ENCODE measurements at places on chromosomes 16 and 17.

GRCh38 chr16:53829186-53829747 lies 125.3 kb downstream of the FTO start:
- no peak for DNase-seq

DNA sequence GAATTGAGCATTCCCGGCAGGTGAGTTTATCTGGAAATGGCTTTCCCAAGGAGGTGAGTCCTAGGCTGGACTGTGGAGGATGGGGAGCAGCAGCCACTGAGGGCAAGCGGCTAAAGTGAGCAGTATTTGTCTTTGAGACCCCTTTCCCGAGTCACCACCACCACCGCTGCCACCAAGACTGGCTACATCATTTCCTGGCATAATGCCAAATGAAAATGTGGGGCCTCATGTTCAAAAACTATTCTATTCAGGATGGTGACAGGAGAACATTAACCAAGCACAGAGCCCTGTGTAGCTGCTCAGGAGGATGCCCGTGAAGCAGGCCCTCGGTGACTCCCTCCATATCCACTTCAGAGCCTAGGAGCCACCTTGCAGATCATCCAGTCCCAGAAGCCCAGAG lies 46.0 kb downstream of the NOG start:
- no peak for DNase-seq

DNA sequence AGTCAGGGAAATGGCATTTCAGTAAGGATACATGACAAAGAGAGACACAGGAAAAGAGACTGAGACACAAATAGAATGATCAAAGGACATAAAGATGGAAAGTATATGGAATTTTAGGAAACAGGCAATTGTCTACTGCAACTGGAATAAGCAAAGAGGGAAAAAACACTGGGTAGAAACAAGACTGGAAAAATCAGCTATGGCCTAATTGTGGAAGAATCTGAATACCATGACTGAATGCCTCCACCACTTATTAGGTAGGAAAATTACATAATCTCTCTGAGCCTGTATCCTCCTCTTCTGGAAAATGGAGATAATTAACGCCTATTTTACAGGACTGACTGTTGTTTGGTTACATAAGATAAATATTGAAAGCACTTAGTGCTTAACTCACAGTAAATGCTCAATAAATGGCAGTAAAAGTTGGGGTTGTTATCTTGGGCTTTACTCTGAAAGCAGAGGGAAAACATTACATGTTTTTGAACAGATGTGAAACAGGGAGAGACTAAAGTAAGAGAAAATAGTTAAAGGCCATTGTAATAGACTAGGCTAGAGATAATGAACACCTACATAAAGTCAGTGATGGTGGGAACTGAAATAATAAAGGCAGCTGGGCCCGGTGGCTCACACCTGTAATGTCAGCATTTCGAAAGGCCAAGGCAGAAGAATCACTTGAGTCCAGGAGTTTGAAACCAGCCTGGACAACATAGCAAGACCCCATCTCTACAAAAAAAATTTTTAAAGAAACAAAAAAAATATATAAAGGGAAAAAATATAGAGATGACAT lies 63.5 kb upstream of the C17orf78 start:
- DNase-seq, result no peak

- no peak for DNase-seq
Measured at GRCh38 chr17:15377616-15378015, 36.2 kb upstream of the TEKT3 start.

GRCh38 chr16:66039793-66040192 lies 326.7 kb upstream of the CDH5 start:
- no peak for DNase-seq

- no peak for DNase-seq
Measured at GRCh38 chr16:84528322-84528721, 23.9 kb upstream of the MEAK7 start.

GRCh38 chr17:31535581-31535981 lies 144.1 kb downstream of the RAB11FIP4 start:
- no peak for DNase-seq

DNA sequence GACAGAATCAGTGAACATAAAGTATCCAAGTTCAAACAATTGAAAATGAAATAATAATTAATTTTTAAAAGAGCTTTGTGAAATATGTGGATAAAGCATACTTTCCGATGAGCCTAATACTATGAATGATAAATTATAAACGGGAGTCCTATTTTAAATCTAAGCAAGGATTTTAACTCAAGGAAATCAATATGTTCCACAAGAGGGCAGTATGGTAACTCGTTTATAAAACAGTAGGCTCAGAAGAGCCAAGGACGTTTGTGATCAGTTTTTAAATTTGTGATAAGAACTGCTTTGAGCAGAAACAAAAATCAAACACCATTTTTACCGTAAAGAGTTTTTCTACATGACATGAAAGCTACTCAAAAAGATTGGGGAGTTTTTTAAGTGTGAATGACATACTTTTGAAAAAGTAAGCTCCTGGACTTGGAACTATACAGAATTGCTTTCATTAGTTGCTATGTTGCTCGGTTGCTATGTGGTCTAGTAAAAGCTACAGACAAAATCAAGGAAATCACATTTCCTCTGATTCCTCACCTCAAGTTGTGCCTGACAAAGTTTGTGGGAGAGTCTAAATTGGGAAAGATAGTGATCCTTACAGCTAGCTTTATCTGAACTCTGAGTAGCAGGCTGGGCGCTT lies 11.8 kb upstream of the TEKT1 start:
- no peak for DNase-seq

DNA sequence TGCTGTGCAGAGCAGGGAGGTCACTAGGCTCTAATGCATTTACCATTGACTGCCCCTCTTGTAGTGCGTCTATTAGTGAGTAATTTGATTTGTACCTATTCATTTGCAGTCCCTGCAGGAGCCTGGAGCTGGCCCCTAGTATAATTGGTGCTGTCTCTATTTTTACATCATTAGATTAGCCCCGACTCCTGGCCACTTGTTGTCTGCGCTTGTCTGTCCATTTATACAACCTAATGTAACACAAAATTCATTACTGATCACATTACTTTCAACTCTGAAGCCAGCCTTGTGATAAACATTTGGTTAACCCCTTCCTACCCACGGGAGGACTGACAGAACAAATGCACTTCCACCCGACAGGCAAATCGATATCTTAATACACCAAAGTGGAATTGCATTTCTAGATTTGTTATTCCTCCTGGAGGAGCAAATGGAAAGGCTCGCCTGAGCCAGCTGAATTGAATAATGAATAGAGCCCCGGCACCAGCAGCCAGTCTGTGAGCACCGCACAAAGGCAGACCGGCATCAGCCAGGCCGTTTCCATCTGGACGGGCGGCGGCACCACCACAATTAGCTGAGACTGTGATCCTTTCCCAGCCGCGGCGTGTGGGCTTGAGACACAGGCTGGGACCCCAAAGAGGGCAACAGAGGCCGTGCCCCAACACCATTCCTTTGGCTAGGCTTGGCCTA lies 18.7 kb upstream of the TBX2 start:
- no peak for DNase-seq

GRCh38 chr16:23510164-23510914 lies at the start of gene GGA2:
TSS of gene GGA2 (minus strand) at chr16:23510494. CDS start at chr16:23510411, 83 bp downstream.
- peak; percentile 76 for DNase-seq

DNA sequence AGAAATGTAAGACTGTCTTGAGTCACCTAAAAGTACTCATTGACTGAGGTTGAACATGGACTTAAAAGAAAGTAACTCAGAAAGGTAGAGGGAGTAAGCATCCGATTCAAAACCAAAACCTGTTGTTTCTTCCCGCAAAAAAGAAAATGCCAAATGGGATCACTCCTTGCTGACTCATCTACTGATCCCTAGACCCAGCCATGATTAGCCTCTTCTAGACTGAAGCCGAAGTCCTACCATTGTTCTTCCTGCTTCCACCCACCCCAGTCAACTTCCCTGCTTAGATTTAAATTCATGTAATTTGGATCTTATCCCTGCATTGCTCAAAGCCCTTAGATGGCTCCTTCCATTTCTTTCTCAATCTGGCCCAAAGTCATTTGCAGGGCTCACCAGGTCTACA lies 760.5 kb upstream of the SOX9 start:
- no peak for DNase-seq

GRCh38 chr17:78384479-78385175 lies 6.2 kb downstream of the PGS1 start:
- no peak for DNase-seq

Data from stimulated activated CD8-positive, alpha-beta memory T cell treated with anti-CD3 and anti-CD28 coated beads, Interleukin-7, amount 100 ng/mL, for 4 hours (primary cell).